ENCODE measurements at places on chromosomes 7 and 10.

DNA sequence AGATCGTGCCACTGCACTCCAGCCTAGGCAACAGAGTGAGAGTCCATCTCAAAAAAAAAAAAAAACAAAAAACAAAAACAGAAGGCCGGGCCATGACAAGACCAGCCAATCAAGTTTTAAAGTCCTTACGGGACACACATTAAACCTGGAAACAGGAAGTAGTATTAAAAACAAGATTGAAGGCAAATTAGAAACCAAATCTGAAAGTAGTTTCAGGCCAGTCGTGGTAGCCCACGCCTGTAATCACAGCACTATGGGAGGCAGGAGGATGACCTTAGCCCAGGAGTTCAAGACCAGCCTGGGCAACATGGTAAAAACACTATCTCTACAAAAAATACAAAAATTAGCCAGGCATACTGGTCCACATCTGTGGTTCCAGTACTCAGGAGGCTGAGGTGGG lies 18.1 kb downstream of the PSAP start:
- no peak for DNase-seq

DNA sequence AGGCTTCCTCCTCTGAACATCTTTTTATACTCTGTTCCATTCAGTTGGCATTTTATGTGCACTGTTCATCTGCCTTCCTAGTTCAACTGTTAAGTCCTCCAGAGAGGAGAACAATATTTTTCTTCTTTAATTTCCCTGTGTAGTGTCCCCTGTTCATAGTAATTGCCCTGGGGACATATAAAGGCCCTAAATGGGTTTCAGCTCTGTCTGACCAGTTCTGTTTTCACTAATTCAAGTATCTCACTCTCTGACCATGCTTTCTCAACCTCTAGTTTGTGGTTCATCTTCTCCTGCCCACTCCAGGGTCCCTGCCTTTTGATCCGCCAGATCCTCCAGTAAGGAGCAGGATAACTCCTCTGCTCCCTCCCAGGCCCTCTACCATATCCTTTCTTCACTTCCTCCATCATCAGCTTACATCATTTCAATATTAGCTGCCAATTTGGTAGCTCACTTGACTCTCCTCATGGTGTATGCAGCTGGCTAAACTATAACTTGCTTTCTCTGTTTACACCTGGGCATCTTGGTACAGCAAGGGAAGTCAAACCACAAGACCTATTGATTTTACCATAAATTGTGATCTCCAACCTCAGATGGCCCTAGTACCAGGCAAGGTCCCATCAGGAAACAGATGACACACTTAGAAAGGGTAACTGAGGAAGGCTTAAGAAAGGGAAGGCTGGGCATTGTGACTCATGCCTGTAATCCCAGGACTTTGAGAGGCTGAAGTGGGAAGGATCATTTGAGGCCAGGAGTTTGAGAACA lies 17.7 kb upstream of the C10orf67 start:
- no peak for DNase-seq

GRCh38 chr10:103695584-103696005 lies 159.8 kb downstream of the SH3PXD2A start:
- DNase-seq = no peak

DNA sequence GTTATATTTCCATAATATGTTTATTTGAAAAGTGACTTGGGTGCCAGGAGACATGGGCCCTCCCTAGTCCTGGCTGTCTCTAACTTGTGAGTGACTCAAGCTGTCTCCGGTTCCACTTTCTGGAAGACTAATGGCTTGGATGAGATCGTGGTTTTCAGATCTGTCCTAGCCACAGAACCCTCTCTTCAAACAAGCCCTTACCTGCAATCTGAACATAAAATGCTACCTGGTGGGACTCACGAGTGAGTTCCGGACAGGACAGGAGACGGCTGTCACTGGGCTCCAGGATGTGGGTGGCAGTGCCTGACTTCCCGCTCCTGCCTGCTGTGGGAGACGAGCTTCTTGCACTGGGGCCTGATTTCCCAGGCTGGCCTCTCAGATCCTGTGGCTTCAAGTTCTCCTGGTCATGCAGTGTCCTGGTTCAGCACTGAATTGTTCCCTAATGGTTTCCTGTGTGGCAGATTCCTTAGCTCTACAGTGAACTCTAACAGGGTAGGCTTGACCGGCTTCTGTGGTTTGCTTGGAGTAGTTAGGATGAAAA lies 26.0 kb upstream of the PFKFB3 start:
- no peak for DNase-seq

DNA sequence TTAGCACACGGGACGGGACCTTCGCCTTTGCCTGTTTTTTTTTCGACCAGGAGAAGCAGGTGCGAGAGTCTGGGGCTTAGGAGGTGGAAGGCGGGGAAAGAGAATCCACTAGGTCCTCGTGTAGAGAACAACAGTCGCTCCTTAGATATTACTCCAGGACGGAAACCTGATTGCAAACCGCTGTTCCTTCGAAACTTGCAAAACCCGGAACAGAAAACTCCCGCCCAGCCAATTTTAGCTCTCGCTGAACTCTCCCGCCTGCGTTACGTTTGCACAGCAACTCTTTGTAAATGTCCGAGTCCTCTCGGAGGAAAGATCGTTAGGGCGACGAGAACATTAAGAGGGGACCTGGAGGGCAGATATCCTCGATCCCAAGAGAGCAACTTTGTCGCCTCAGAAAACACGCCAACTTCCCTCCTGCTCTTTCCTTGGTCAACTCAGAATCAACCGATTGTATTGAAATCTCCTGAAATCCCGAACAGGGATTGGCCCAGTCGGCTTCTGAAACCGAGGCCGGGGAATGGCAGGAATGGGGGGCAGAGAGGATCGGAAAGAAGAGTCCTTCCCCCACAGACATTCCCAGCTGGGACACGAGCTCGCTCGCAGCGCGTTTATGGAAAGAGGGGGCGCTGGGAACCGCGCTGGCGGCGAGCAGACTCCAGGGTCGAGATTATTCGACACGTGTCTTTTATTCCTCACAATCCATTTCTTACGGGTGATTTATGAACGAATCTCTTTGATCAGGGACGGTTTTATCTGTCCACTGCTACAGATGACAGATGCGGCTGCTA lies 9.9 kb downstream of the TWIST1 start:
- DNase-seq = no peak

Measured in T-helper 17 cell (primary cell).